Gastrocnemius medialis (tissue), 4 donors: ENCODE measurements at places on chromosomes 4 and X. TPM values are rescaled to one million over a fixed set of nuclear protein-coding genes. Genes with fewer than 3 reads are reported as not detected.

DNA sequence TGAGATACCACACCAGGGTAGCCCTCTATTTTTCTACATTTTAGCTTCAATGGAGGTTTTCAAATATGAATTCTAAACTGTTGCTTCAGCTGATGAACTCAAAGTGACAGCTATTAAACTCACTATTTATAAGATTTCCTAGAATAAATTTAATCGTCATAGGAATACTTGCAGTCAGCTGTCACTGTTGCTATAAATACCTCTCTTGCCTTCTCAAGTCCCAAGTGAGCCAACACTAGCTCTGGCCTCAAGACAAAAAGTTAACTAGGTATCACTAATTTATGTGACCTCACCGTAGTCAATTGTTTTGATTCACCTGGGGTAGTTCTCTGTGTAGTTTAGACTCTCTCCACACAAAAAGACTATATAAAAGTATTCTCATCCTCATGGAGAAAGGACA lies 34.3 kb upstream of the PROM1 start:
- no peak for DNase-seq

GRCh38 chr4:38449506-38450174 lies 214.4 kb upstream of the KLF3 start:
- no peak for DNase-seq

GRCh38 chr4:88028946-88029345 lies 21.5 kb downstream of the PKD2 start:
- no peak for DNase-seq

HTRA3 gene
- 12.6 TPM for total RNA-seq

- DNase-seq = no peak
These were observed 40.6 kb downstream of the ARHGAP10 start for GRCh38 chr4:147772459-147772969.

GRCh38 chrX:87901060-87901459 lies 383.5 kb downstream of the KLHL4 start:
- DNase-seq = no peak

FAM47E gene
- 6.8 TPM for total RNA-seq

PABPC5 gene
- 0.55 TPM for total RNA-seq

TSPAN5 gene
- 18.7 TPM for total RNA-seq

DNA sequence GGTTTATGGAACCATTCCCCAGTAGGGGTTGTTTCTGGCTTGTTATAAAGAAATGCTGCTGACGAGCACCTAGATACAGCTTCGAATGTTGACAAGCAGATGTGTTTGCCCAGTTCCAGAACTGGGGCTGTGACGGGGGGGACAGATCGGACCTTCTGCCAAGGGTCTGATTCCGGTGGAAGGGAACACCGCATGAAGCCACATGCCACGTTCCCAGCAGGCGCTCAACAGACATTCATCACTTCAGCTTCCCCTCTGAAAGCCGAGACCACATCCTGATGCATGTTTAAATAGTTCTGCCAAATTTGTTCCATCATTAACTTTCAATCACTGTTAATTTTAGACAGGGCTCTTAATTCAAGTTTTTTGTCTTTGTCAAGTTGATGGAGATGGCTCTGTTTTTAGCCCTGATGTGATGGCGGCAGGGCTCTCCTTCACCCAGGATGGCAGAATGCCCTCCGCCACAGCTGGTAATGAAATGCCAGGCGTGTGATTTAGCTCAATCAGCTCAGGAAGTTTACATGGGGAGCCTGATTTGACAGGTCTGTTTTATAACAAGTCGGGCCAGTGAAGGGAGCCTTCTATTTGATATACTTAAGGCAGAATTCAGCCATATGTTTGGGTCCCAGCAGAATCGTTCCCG lies 57.4 kb downstream of the PSAPL1 start:
- no peak for DNase-seq

IL9R gene
- 0.20 TPM for total RNA-seq

GRCh38 chr4:107740950-107741701 lies 21.1 kb upstream of the PAPSS1 start:
- DNase-seq = no peak

DNA sequence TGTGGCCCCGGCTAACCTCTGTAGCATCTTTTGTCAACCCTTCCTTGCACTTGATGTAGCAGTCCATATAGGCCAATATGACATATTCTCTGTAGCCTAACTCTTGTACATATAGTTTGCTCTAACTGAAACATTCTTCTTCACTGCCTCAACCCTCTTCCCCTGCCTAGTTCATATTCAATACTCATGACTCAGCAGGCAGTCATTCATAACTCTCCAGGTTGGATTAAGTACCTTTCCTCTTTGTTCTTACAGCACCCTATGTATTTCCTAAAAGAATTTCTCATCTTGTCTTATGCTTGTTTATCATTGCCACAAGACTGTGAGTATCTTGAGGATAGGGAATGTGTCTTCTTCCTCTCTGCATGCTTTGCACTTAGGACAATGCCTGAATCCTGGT lies 76.9 kb downstream of the TMLHE start:
- no peak for DNase-seq

DNA sequence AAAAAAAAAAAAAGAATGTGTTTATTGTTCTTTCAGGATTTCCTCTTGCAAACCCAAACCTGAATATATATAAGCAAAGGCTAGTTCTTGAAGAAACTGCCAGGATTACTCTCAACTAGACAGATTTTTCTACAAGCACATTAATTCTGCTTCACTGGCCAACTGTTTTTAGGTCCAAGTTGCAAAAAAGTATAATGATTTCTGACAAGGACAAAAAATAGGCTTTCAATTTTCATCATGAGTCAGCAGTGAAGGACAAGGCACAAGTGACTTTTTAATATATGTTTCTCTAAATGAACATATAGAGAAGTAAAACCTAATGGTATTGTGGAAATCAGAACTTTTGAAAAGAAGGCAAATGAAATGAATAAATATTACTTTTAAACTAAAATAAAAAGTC lies 73.7 kb downstream of the ELOVL6 start:
- no peak for DNase-seq

GRCh38 chrX:13473442-13474163 lies 95.8 kb upstream of the EGFL6 start:
- DNase-seq = no peak

GRCh38 chr4:133131829-133132460 lies 17.1 kb upstream of the PCDH10 start:
- DNase-seq = no peak

IL13RA2 gene
- not detected for total RNA-seq
